KBM-7 (cell line): ENCODE measurements at places on chromosomes 5 and 9.
A peak's percentile ranks its signal among the peaks of the same experiment; 100 is the strongest.

- DNase-seq: no peak
Observed at GRCh38 chr5:41876678-41877077, 6.5 kb upstream of the OXCT1 start.

GRCh38 chr5:121006217-121006616 is 542.1 kb downstream of the PRR16 start:
- no peak for DNase-seq

DNA sequence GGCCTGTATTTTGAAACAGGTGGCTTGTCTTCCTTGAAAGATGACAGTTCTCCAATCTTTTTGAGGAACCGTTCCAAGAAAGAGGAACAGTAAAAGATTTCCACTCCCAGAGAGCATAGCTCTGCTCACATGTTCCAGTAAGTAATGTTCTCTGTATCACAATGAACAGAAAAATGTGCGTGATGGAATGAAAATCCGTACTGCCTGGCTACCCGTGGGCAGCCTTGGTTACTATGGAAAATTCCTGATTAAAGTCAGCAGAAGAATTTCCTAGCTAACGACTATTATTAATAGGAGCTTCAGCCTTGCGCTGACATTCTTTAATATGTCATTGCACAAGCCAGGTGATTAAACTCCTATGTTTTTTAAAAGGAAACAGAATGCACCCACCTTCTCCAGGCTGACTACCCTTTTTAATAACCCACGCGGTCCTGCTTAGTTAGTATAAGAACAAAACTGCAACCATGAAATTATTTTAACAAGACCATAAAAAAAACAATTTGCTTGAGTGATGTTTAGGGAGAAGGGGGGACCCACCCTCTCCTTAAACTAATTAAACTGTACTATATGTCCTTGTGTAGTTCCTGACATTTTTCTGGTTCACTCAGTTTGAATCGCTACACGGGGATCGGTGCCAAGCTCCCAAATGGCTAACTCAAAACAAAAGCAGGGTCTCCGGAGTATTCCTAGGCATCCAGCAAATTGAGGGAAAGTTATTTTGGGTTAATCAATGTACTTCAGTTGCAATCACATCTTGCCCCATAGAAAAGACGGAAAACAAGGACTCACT is 54.8 kb upstream of the CPEB4 start:
- DNase-seq: no peak

DNA sequence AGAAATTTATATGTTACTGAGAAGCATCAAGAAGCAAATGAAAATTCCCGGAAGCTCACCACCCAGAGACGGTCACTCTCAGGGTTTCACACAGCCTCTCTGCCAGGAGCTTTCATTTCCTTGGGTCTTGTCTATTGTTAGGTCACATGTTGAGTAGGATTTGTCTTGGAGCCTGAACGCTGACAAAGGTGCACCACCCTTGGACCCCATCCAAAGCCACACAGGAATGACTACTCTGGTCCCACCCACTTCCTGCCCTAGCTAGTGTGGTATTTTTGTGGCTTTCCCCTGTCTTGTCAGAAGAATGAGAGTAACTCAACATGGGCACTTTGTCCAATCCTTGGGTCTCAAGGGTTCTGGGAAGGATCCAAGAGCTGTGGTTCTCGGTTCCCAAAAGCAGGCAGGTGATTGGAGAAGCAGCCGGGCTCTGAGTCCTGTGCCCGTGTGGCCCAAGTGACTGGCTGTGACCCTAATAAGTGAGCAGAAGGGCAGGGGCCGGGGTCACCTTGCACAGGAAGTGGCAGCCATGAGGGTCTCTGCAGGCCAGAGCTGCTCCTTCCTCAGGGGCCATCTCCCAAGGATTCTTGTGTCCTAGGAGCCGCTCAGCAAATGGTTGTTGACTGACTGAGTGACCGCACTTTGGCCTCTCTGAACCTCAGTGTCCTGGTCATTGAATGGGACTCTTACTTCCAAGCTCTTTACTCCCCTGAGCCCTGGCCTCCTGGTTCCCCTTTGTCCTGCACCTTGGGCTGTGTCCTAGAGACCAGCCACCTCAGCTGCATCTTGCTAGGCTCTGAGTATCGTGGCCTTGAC is 6.9 kb downstream of the FGD3 start:
- DNase-seq: peak; percentile 69

- no peak for DNase-seq
Observed at GRCh38 chr9:130992682-130993032, 16.3 kb upstream of the LAMC3 start.

DNA sequence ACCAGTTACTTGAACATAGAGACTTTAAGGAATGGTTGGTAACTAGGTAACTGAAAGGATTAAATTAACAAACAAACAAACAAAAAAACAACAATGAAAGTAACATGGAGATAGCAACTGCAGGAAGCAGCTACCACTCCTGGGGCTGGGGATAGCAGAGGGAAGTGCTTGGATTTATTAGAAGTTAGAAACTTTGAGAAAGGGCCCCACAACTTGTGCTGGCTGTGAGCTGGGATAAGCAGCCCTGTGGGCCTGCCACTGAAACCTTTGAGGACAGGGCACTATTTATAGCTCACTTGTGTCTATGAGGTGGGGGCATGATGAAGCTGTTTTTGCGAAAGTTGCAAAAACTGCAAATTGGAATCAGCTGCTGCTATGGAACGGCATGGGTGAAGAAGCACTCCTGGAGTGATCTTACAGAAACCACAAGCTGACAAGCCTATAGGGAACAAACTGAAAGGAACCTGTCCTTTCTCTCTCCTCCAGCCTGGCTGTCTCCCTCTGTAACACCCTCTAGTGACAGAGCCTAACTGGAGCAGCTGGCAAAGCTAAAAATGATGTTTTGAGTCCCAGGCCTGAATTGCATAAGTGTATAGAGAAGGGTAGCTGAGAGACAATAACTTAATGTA is 91.4 kb upstream of the RANBP6 start:
- peak; percentile 54 for DNase-seq

GRCh38 chr5:72281764-72282499 is 38.1 kb downstream of the MRPS27 start:
- DNase-seq: no peak

GRCh38 chr5:90658620-90659019 is 100.0 kb downstream of the ADGRV1 start:
- DNase-seq: no peak

GRCh38 chr5:80369521-80369920 is 38.3 kb upstream of the ZFYVE16 start:
- DNase-seq: no peak

- no peak for DNase-seq
Observed at GRCh38 chr9:135010921-135011320, 76.5 kb upstream of the OLFM1 start.

GRCh38 chr9:93505541-93506132 is 52.3 kb upstream of the FAM120AOS start:
- DNase-seq: peak; percentile 80

- peak; percentile 19 for DNase-seq
Observed at GRCh38 chr9:21904776-21905175, 89.4 kb downstream of the CDKN2A start.

- no peak for DNase-seq
Observed at GRCh38 chr5:140130949-140131733, 5.4 kb downstream of the IGIP start.

- no peak for DNase-seq
Observed at GRCh38 chr9:26413611-26414010, 479.0 kb downstream of the CAAP1 start.

DNA sequence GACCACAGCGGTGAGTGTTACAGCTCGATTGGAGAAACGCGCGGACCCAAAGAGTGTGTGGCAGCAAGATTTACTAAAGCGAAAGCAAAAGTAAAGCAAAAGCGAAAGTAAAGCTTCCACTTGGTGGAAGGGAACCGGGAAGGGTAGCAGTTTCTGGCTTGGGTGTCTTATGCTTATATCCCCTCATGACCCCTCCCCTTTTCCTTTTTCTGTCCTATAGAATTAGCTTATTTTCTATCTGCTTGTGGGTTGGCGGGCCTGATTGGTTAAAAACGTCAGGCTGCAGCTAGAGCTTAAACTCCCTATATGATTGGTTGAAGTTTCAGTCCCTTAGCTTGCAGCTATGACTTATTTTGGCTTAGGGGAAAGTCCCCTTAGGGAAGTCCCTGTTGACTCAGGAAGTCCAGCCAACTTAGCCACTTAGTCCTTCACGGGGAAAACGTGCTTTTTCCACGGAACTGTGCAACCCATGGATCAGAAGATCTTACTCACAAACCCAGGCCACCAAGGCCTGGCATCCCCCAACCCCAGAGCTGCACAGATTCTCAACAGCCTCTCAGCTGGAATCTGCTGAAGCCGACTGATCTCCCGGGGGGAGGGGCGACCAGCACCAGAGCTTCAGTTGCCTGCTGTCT is 114.2 kb upstream of the ADAMTS16 start:
- peak; percentile 9 for DNase-seq

- DNase-seq: no peak
Observed at GRCh38 chr5:170469414-170469813, 34.4 kb upstream of the KCNIP1 start.

GRCh38 chr5:20229303-20230005 is 241.5 kb upstream of the CDH18 start:
- DNase-seq: no peak

DNA sequence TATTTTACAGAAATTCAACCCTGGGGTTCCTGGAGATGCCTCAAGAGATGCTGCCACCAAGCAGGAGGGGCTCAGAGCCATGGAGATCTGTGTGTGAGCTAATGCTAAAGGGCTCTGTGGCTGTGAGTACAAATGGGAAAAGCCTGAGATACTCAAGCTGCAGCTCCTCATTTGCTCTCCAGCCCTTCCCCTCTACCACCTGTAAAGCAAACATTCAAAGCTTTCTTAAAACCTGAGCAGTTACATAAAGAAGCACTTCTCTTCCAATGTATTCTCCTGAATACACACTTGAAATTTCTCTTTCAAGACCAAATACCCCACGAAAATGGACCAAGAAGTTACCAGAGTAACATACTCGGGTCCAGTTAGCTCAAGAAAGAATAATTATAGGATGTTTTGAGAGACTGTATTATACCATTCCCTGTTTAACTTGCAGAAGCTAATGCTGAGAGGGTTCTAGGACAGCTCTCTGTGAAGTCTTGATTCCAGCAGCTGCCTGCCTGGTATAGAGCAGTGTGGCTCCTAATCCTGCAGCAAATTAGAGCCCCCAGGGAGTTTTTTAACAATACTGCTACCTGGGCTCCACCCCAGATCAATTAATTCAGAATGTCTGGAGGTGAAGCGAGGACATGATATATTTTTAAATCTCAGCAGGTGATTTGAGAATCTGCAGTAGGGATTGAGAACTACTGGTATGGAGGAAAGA is 21.1 kb downstream of the RGS7BP start:
- DNase-seq: no peak

DNA sequence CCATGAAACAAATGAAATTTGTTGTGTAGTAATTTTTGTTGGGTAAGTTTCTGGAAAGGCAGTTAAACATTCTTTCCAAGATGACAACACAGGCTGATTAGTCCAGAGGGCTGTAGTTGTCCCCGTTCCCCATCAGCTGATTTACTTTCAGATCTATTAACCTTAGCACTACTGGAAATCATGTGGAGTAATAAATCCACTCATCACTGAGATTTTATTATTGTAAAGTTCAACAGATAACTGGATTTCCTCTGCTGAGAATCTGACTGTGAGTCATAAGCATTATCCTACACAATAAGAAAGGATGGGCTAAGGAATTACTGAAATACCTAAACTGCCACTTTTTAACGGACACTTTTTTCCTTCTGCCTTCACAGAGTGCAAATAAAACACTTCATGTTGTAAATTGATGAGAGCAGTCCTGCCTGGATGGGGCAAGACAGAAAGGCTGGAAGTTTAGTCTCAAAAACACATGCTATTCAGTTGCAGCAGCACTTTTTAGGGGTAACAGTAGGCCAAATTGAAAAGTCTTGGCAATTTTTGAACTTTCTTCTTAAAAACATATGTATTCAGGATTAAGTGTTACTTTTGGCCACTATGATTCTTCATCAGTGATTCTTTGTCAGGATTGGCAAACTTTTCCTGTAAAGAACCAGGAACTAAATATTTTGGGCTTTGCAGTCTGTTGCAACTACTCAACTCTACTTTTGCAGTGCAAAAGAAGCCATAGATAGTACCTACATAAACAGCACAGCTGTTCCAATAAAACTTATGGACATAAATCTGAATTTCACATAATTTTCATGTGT is 7.0 kb downstream of the STOM start:
- DNase-seq: no peak

GRCh38 chr9:121333950-121334773 is 35.9 kb downstream of the STOM start:
- DNase-seq: no peak

DNA sequence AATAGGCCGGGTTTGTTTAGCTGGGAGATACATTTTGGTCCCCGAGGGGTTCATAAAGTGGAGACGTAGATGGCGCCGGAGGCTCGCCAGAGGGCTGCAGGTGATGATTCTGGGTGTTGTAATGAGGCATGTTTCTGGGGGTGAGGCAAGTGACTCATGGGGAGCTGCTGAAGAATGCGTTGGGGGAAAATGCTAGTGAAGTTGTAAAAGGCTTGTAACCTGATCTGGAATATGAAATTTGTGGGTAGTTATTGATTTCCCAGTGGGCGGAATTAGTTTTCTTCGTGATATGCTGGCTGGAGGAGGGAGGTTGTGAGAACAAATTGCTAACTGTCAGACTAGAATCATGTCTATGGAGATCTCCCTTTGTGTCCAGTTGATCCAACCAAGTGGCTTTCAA is 158.3 kb downstream of the DOCK2 start:
- no peak for DNase-seq

DNA sequence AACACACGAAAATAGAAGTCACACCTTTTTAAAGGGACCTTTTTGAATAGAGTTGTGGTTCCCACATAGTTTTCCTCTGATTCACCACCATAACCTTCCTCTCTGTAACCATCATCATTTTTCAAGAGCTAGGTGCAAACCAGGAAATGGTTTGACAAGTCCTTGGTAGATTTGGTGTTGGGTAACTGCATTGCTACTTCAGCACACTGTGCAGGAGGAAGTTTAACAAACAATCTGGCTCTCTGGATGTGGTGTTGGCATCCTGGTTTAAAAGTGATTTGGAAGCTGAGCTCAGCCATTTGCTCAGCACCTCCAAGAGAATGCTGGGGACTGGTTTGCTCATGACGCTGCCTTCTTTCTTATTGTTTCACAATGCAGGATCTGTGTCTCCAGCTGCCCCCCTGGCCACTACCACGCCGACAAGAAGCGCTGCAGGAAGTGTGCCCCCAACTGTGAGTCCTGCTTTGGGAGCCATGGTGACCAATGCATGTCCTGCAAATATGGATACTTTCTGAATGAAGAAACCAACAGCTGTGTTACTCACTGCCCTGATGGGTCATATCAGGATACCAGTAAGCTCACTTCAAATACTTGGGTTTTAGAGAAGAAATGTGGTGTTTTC is 213.1 kb downstream of the RFK start:
- no peak for DNase-seq

GRCh38 chr5:52262844-52263243 is 524.9 kb upstream of the ITGA1 start:
- no peak for DNase-seq

DNA sequence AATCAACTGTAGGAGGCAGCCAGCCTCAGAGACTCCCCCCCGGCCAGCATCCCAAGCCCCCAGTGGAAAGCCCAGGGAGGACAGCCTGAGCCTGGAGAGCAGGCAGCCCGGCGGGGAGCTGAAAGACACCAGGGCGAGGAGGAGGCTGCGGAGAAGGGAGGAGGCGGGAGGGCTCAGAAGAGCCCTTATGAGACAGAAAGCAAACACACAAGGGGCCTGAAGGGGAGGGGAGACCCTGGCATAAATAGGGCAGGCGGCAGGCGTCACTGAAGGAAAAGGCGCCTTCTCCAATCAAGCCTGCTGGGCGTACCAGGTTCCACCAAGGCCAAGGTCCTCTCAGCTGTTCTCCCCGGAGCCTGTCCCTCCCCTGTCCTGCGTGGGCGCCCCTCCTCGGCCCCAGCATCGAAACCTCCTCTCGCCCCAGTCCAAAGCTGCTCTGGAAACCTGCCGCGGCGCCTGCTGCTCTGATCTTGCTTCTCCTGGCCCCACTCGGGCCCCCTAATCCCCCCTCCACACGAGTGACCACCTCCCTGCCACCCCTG is 1.3 kb downstream of the SLC9A3 start:
- no peak for DNase-seq
